Left hindlimb (tissue), 1 donor: ENCODE measurements at places on chromosomes 11 and 22.

- DNase-seq, result peak; percentile 89
Measured at GRCh38 chr11:9613830-9614762, 40.6 kb downstream of the WEE1 start.

- no peak for DNase-seq
Measured at GRCh38 chr11:121524233-121524631, 71.5 kb upstream of the SORL1-AS1 start.

- no peak for DNase-seq
Measured at GRCh38 chr11:66363805-66364535, 7.6 kb downstream of the SLC29A2 start.

DNA sequence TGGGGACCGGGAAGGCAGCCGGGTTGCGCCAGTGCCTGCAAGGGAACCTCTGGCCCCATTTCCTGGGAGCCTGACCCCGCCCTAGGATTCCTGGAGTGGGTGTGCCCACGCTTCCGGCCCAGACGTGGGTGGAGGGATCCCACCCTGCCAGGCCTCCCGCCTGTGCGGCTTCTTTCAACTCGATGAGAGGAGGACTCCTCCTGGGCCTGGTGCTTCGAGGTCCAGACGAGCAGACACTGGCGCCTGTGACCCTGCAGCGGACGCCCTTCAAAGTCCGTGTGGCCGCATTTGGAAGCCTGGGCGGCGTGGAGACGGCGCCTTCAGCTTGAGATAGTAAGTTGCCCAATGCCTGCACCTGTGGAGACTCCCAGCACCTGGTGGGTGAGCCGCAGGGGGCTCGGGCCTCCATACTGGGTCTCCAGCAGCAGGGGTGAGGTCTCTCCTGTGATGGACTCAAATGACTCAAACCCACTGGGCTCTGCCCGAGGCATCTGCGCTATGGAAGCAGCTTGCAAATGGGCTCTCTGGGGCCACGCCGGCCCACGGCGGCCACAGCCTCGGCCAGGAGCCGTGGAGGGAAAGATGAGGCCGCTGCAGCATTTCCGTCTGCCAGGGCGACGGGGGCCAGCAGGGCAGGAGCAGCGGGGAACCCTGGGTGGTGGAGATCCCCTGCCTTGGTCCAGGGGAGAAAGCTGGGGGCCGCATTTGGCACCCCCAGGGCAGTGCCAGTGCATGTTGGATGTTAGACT, 64.3 kb upstream of the PPARA start:
- DNase-seq, result peak; percentile 52

GRCh38 chr11:74288161-74288560, 23.3 kb downstream of the P4HA3 start:
- no peak for DNase-seq

- DNase-seq, result no peak
Measured at GRCh38 chr11:6671991-6672390, 11.1 kb downstream of the MRPL17 start.

DNA sequence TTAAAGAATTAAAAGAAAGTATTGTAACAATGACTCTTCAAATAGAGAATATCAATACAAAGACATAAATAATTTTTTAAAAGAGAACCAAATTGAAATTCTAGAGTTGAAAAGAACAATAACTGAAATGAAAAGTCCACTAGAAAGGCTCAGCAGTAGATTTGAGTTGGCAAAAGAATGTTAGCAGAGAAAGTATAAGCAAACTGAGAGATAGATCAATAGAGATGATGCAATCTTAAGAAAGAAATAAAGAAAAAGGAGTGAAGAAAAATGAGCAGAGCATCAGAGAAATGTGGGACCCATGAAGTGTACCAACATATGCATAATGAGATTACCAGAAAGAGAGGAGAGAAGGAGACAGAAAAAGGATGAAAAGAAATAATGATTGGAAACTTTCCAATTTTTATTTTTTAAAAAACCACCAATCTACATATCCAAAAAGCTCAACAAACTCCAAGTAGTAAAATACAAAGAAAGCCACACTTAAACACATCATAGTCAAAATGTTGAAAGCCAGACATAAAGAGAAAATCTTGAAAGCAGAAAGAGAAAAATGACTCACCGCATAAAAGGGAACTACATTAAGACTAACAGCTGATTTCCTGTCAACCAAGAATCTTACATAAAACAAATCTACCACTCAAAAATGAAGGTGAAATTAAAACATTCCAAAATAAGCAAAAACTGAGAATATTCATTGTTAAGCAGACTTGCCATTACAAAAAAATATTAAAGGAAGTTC, 20.9 kb downstream of the NCF4 start:
- DNase-seq, result no peak

DNA sequence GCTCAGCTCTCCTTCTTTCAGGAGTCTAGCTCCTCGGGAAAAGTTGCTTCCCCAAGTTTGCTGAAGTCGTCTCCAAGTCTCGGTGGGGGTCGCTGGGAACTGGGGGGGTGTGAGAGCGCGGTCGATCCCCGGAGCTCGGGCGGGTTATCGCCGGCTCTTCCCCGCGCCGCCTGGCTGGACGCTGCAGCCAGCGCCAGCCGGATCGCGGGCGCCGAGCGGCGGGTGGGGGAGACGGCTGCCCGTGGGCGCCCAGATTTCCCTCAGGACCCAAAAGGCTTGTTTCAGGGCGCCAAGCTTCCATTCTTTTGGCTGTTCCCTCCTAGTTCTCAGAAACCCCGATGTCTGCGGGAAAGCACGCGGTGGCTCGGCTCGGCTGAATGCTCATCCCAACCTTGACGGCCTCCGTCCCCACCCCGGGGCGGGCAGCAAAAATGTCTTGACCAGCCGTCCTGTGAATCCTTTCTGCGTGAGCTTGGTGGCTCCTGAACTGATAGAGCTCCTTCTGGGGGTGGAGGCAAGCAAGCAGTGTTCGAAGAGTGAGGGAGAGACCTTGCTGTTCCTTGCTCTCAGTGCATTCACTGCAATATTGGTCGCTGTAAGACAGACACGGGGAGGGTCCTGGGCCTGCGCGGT, 1.7 kb downstream of the ZBTB16 start:
- DNase-seq, result peak; percentile 68
